ENCODE measurements at places on chromosomes 5 and 9. TPM values are rescaled to one million over a fixed set of nuclear protein-coding genes. Genes with fewer than 3 reads are reported as not detected.
A peak's percentile ranks its signal among the peaks of the same experiment; 100 is the strongest.

- no peak for DNase-seq
Measured at GRCh38 chr5:73686912-73687311, 60.9 kb downstream of the ARHGEF28 start.

DNA sequence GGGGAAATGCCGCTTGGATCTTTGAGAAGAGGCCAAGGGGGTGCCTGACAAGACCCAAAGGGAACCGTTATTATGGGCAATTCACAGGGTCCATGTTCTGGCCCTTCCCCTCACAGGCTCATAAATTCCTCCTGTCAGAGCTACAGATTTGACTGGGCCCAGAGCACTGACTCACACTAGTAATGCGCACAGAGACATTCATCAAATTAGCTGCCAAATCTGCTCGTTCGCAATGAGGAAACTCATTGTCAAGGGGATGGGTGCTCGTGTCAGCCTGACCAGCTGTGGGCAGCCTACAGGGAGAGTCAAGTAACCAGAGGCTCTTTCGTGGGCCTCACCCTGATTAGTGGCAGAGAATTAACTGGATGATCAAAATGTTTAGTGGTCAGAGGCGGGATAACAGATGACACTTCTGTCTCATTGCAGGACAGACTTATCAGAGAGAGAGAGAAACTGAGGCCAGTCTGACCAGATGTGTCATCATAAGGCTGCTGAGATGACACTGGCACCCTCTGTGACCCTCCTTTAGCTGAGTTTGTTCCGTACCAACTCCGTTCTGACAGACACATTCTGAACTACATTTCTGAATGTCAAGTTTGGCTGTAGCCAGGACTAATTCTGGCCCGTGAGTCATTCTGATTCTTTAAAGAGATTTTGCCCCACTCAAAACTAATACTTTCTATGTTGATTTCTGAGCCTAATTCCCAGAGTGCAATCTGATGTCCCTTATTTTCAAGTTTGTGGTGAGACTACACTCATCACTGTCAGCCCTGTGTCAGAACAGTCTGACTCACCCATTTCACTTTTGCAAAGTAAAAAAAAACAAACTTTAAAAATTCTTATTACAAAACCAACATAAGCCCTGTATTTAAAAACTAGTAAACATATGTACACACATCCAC, 377.1 kb downstream of the ACTL7B start:
- no peak for DNase-seq

DNA sequence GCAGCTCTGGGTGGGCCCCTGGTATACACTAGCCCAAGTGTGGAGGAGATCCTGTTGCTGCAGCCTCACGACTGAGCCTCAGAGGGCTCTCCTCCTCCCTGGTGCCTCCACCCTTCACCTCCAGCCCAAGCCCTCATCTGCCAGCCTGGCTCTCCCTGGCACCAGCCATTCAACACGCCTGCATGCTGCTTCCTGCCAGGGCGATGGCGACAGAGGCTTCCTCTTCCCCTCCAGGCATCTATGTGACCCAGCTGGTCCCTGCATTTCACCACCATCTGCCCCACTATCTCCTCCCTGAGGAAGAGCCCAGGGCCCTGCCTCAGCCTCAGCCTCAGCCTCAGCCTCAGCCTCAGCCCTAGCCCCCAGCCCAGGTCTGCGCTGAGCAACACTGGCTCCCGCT, 54.8 kb upstream of the ANGPTL2 start:
- DNase-seq, result no peak

GRCh38 chr5:15717001-15717400, 217.0 kb downstream of the FBXL7 start:
- DNase-seq, result no peak

DNA sequence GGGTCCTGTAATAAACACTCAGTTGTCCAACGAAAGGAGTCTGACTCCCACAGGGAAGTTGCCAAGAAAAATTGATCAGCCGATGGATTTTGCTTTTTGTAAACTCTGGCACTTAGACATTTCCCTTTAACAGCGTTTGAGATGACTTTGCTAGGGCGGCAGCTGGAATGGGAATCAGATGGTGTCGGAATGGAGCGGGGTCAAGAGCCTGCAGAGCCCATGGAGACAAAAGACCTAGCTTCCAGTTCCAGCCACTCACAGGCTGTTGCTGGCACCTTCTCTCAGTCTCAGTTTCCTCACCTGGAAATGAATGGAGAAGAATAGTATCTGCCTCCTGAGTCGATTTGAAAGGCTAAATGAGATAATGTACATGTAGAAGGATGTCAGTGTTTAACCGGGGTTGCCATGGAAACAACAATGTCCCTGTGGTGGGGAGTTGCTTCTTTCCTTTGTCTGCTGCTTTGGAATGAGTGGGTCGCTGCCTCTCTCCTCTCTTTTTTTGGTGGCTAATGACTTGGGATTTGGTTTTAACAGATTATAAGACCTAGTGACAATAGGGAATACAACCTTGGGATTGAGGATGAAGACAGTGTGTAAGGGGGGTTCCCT, 137.4 kb downstream of the GAS1 start:
- DNase-seq, result no peak

- DNase-seq, result no peak
Measured at GRCh38 chr9:112860451-112860850, 30.2 kb downstream of the SLC46A2 start.

SPATA31D4 gene
- not detected for total RNA-seq

DNA sequence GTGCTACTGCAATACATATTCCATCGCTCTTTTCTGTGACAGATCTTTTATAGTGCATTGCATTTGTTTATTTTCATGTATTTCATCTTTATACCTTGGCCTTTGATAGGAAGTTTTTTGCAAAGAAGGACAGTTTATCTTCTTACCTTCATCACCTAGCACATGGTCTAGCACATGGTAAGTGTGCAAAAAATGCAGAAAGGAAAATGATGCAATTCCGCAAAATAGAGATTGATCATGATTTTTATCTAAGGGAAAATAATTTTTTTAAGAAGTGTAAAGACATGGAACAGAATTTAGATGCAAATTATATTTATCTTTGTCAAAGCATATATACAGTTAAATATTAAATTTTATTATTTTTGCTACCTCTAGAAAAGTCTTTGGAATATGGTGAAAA, 19.2 kb upstream of the NIM1K start:
- no peak for DNase-seq

CLIC3 gene
- total RNA-seq, result not detected

SLC45A2 gene
- total RNA-seq, result not detected

C9orf153 gene
- total RNA-seq, result 0.27 TPM

PCDHA5 gene
- total RNA-seq, result not detected

DNA sequence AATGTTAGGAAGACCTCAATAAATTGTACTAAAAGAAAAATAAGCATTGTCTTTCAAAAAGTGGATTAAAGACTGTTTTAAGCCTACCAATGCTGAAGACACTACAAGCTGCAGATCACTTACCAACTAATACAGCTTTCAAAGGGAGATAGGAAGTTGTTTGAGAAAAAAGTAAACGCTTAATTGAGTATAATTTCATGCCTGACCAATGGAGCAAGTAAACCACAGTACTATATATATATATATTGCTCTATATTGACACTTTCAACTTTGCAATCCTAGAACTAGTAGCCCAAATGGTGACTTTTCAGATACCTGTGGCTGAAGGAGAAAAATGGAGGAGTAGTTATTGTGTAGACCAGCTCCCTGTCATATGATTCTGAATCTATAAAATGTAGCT, 85.7 kb downstream of the FREM1 start:
- DNase-seq, result peak; percentile 3

All from OCI-LY7 (cell line).